ENCODE measurements at places on chromosomes 3 and 15.

- no peak for DNase-seq
Measured at GRCh38 chr15:61725251-61725650, 335.0 kb downstream of the VPS13C start.

- no peak for DNase-seq
Measured at GRCh38 chr15:34102175-34102925, 467 bp downstream of the PGBD4 start.

DNA sequence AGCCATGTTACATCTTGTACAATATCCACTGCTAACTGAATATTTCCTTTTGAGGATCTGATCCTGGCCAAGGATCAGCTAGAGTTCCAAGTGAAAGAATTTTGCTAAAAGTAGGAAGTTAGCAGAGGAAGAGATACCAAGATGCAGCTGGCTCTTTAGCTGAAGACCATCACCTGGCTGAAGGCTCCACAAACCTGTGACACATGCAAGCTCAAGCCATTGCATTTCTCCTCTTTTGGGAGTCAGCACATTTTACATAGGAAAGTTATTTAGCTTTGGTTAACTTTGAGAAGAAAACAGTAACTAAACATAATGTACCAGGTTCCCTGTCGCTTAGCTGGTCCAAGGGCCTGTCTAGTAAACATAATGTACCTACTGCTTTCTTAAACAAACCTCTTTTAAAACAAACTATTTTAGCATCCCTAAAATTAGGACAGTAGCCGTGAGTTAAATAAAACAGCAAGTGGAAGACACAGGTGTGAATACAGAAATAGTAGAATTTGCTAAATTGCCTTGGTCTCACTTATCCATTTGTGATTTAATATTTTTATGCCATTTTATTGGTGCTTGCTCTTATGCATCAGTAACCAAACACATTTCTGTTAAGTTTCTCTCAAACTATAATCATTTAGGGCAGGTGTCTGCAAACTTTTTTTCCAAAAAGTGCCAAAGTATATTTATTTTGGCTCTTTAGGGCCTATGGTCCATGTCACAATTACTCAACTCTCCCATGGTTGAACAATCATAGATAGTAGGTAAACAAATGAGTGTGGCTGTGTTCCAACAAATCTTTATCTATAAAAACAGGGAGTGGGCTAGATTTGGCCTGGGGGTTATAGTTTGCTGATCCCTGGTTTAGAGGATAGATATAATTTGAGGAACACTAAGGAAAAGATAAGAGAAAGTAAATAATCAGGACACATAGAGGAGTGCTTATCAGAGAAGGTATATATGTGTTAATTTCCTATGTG is 11.2 kb downstream of the GCSAM start:
- DNase-seq: no peak

DNA sequence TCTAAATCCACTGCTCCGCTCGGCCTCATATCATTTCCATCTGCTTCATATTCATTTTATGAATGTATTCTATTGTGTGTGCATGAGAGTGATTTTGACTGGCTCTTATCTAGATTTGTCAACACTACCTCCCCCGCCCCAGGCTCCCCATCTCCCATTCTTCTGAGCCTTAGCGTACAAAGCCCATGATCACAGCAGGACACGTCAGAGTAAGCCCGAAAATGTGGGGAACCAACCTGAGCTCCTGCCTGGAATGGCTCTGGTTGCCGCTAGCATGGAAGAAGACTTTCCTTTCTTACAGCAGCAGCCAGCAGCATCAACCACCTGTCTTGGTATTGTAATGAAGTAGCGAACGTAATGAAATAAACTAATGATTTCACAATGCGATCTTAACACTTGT is 61.4 kb downstream of the GABRB3 start:
- no peak for DNase-seq

DNA sequence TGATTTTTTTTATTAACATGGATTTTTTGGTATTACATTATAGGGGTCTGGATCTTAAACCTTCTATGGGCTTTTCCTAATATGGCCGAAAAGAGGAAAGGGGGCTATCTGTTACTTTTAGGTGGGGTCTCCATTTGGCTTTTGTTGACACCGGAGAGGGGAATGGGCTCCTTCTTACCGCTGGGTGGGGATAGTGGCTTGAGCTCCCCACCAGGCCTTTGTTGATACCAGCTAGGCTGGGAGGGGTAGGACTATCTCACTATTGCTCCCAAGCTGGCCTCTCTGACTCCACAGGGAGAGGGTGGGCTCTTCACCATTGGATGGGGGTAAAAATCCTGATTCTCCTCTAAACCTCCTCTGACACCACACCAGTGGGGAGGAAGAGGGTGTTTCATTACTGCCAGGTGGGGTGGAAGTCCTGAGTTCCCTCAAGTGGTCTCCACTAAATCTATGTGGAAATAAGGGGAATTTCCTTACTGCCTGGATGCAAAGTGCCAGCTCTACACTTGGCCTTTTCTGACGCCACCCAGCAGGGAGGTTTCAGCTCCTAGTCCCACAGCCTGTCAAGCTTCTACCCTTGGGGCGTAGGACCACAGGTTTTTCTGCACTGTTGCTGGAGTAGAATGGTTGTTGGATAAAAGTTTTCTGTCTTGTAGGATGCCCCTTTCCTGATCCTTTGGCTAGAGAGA is 572.3 kb downstream of the MAGI1 start:
- DNase-seq: no peak

- no peak for DNase-seq
Measured at GRCh38 chr15:75663931-75664421, 16.3 kb downstream of the SNX33 start.

- no peak for DNase-seq
Measured at GRCh38 chr15:78193731-78194567, 40.4 kb downstream of the ACSBG1 start.

GRCh38 chr15:62625429-62626033 is 417.0 kb upstream of the TPM1 start:
- DNase-seq: no peak

DNA sequence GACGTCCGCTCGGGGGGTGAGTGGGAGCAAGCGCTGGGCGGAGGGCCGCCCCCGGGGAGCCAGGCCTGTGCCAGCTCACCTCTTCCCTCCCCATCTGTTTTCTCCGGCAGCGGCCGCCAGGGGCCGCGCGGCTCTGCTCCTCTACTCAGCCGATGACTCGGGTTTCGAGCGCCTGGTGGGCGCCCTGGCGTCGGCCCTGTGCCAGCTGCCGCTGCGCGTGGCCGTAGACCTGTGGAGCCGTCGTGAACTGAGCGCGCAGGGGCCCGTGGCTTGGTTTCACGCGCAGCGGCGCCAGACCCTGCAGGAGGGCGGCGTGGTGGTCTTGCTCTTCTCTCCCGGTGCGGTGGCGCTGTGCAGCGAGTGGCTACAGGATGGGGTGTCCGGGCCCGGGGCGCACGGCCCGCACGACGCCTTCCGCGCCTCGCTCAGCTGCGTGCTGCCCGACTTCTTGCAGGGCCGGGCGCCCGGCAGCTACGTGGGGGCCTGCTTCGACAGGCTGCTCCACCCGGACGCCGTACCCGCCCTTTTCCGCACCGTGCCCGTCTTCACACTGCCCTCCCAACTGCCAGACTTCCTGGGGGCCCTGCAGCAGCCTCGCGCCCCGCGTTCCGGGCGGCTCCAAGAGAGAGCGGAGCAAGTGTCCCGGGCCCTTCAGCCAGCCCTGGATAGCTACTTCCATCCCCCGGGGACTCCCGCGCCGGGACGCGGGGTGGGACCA is 632 bp upstream of the CRELD1 start:
- DNase-seq: peak; percentile 74

DNA sequence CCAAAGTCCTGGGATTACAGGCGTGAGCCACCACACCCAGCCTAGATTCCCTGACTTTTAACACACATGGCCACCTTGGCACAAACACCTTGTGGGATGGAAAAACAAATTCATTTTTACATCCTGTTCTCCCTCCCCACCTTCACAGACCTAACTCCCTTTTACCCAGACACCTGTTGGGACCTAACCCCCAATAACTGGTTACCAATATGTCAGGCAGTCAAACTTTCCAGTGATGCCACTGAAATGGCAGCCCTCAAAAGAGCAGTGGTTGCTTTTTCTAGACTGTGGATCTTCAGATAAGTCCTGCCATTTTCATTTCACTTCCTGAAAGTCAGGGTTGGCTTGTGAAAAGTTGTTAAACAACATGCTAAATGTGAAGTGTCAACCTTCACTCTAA is 34.9 kb downstream of the SIN3A start:
- DNase-seq: no peak

- DNase-seq: peak; percentile 47
Measured at GRCh38 chr15:89436560-89437311, 59.6 kb downstream of the RHCG start.

DNA sequence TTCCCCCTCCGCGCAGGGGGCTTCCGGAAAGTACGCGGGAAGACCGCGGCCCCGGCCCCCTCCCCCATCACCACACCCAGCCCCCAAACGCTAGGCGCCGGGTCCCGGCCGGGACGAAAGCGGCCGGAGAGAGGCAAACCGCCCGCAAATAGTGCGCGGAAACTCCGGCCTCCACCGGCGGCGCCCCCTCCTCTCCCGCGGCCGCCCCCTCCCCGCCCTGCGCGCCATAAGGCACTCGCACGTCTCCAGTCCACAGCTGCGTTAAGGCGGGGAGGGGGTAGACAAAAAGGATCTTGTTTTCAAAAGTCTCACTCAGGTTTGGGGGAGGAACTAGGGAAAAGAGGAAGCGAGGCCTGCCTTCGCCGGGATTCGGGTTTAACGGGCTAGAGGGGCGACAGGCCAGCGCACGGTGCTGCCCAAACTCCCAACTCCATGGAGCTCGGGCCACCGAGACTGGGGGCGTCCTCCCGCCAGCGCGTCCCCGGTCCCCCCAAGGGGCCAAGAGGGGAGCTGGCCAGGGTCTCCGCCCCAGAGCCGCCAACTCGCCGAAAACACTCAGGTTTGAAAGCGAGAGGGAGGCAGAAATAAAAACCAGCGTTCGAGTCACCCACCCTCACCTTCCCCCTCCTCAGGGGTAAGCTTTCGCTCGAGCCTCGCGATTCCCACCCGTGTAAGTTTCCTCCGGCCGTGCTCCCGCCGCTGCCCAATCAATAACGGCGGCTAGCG is 1.8 kb downstream of the ANP32A start:
- DNase-seq: peak; percentile 67

DNA sequence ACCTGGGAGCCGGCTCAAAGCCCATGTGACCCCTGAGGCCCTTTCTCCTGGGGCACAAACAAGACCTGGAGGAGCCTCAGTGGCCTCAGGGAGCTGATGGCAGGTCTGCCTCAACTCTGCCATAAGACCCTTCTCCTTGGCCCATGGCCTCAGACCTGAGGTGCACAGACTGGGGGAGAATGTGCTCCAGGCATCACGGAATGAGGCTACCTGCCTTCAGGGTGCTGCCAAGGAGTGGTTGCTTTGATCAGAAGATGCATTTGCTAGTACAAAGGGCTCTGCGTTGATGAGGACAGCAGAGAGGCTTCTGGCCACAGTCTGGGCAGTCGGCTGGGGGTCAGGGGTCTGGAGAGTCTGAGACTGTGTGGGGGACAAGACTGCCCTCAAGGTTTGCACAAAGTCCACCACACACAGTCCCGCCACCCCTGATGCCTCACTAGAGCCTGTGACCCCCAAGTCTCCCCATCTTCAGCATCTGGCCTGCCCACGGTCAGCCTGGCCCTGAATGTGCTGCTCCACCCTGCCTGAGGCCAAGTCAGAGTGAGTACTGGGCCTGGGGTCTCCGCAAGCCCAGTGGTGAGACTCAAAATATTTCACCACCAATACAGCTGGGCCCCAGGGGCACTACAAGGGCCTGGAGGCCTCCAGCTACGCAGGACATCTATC is 26.6 kb downstream of the ALDH1L1 start:
- DNase-seq: no peak

DNA sequence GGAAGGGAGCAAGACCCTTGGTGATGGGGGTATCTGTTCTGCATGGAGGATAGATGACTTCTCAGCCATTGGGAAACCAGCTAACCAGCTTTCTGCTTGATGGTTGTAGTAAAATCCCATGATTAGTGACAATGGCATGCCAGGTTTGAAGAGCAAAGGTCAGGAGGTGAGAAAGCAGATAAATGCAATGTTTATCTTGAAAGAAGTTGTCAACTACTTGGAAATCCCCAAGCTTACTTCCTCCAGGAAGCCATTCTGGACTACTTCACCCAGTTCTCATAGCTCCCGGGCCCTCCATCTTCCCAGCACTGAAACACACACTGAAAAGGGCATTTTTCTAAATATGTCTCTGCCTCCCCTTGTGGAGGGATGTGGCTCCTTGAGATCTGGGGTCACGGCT is 51.3 kb downstream of the SMAD3 start:
- DNase-seq: peak; percentile 90

- DNase-seq: no peak
Measured at GRCh38 chr3:113312416-113312815, 101.1 kb downstream of the BOC start.

GRCh38 chr3:72336821-72337479 is 511.3 kb downstream of the SHQ1 start:
- no peak for DNase-seq
